ENCODE measurements at places on chromosomes 6 and 20. TPM values are rescaled to one million over a fixed set of nuclear protein-coding genes. Genes with fewer than 3 reads are reported as not detected.

DNA sequence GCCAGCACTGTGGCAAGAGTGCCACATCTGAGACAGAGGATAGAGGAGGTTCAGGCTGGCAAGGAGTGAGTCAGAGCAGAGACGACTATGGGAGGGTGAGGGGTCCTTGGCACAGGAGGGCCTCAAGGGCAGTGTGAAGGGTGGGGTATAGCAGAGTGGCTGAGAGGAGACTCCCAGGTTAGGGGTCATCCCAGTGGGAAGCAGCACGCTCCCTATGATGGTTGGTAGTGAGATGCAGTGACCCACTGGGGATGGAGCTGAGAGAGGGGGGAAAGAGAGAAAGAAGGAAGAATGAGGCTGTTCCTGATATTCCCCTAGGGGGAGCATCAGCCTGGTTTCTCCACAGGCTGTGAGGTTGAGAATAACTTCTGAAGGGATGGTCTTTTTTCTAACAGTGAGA is 97.3 kb downstream of the INSM1 start:
- H3K27me3 ChIP-seq = no peaks in the 10 kb centered on the region
- peaks cover 16% of the 10 kb centered on the region for H3K36me3 ChIP-seq
- no peak for DNase-seq

DNA sequence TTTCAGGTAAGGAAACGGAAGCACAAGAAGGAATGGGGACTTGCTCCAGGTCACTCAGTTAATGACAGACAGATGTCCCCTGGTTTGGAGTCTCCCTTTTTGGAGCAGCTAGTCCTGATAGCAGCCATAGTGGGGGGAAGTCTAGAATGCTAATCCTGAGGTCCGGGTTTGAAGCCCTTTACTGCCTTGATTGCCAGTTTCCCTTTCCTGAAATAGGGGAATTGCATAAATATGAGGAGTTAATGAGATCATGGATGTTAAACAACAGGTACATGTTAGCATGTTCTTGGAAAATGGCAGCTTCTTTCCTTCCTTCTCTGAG is 341 bp upstream of the TTPAL start:
- H3K4me3 ChIP-seq = peak overlapping the region; percentile 94
- peaks cover 1% of the 10 kb centered on the region for H3K36me3 ChIP-seq
- peaks cover 24% of the 10 kb centered on the region for H3K4me1 ChIP-seq
- H3K27me3 ChIP-seq = peaks cover 3% of the 10 kb centered on the region
- H3K27ac ChIP-seq = peak overlapping the region; percentile 98
- DNase-seq = no peak

- peak; percentile 9 for DNase-seq
- H3K27me3 ChIP-seq = no peaks in the 10 kb centered on the region
- no peaks in the 10 kb centered on the region for H3K4me1 ChIP-seq
- H3K4me3 ChIP-seq = no peak overlapping the region
- peaks cover 9% of the 10 kb centered on the region for H3K36me3 ChIP-seq
Observed at GRCh38 chr20:33351696-33352095, 49.6 kb downstream of the CDK5RAP1 start.

The PRIM2 gene
- 29.3 TPM for total RNA-seq

Data from activated naive CD8-positive, alpha-beta T cell treated with anti-CD3 and anti-CD28 coated beads, Interleukin-2, amount 10 ng/mL, durations not matched to agents 7 days and 5 days (primary cell).